Left cardiac atrium (tissue), 4 donors: ENCODE measurements at places on chromosomes 5 and 9. TPM values are rescaled to one million over a fixed set of nuclear protein-coding genes. Genes with fewer than 3 reads are reported as not detected.

FBXL17 gene
- 25.0 TPM for total RNA-seq

PLAC8L1 gene
- 0.62 TPM for total RNA-seq

DNA sequence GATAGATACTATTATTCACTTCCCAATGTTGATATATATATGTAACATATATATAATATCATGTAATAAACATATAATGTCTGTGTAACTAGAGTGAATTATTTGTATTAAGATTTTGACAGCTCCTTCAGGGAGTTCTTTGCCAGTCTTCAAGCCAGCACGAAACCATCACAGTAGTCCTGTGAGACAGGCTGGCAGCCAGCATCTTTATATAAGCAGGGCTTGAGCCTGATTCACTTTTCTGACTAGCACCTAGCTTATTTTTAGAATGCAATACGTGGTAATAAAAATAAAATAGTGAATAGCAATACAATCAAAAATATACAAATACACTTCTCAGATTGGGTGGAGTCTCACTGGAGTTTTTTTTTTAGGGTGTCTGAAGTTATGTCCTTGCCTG lies 20.7 kb upstream of the GDA start:
- DNase-seq = no peak

DNA sequence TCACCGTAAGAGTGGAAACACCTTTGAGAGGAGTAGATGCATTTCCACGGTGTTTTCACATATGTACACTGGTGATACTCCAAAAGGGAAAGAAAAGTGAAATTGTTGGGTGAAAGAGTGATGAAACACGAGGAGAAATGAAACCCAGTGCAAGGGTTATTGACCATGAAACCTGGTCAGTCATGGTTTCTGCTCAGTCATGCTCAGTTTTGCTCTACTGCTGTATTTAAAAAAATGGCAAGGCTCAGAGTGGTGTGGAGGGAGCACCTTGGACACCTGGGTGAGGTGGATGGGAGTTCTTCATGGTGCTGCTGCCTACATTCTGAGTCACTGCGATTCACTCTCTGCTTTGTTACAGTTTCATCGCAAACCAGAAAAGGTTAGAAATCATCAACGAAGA lies 32.3 kb downstream of the NTRK2 start:
- DNase-seq = no peak

DNA sequence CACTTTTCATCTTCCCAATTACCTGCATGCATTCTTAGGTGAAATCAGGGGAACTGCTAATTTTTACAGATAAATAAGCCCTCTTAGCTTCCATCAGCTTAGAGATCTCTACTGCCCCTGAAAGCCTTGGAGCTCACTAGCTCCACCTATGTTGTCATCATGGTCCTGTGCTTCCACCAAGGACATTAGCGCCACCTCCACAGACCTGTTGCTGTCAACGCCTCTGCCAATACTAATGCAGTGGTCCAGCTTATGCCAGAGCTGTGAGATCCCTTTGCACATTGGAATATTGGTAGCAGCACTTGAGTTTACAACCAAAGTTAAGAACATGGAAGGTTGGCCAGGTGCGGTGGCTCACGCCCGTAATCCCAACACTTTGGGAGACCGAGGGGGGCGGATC lies 7.7 kb upstream of the SHISAL2B start:
- DNase-seq = no peak
